CD4-positive, alpha-beta T cell treated with Interleukin-21 for 1 hour (primary cell): ENCODE measurements at places on chromosomes 2 and 18.

DNA sequence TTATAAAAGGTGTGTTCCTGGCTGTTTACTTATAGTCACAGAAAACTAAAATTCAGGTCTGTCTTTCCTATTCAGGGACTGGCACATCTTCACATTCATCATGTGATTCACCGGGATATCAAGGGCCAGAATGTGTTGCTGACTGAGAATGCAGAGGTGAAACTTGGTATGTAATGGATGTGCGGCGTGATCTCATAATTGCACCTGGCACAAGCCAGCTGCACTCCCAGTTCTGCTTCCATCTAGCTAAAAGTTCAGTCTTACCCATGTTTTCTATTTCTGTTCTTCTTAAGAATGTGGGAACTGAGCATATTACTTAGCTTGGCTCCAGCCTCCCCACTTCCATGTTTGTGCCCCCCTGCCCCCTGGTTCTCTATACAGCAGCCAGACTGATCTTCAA, 131.9 kb downstream of the MAP4K4 start:
- no peak for DNase-seq

DNA sequence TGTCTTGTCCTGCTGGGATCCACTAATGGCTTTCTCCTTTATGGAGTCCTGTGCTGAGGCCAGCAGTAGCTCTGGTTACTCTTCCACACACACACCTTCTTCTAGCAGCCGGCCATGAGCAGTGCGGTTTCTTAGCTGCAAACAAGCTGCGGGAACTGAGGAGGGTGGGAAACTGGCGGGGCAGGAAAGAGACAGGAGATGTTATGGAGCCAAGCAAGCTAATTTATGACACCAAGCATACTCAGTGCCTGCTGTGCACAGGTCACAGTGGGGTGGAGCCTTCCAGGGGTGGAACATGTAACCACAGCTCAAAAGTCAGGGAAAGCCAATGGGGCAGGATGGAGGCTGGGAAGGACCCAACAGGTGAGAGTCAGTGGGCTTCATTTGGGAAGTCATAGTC, 180.8 kb downstream of the FAM210A start:
- no peak for DNase-seq

DNA sequence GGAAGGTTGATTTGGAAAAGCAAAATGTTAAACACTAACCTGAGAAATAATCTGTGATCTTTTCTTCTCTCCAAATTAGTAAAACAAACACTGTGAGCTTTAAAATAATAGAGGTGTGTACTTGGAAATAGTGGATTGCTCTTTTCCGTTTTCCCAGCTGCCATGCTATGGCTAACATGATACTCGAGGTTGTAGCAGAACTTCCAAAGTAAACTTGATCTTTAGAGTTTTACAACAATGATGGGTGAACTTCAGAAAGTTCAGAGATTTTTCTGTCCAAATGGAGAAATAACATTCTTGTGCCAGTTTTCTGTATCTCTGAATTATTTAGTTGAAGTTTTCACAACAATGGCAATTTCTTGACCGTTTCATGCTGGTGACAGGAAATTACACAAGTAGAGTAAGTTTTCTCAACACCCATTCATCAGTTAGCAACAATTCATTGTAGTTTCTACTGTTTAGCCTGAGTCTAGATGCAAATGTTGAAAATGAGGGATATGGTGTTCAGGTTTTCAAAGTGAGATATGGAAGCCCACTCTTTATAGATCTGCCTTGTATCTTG, 135.3 kb upstream of the CTAGE1 start:
- DNase-seq = no peak

GRCh38 chr18:12377556-12378197, 650 bp upstream of the AFG3L2 start:
- no peak for DNase-seq

DNA sequence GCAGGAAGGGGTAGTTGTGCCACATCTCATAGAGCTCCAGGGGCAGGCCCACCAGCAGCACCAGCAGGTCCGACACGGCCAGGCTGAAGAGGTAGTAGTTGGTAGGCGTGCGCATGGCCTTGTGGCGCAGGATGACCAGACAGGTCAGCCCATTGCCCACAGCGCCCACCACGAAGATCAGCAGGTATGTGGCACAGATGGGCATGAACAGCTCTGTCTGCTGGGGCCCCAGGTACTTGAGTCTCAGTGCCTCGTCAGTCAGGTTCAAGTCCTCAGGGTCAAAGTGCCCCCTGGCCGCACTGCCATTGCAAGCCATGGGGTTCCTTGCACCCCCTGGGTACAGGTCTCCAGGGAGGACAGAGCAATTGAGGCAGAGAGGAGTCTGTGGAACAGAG, 1.6 kb downstream of the NMUR1 start:
- no peak for DNase-seq

GRCh38 chr2:43059183-43059897, 167.1 kb downstream of the ZFP36L2 start:
- DNase-seq = peak; percentile 56

DNA sequence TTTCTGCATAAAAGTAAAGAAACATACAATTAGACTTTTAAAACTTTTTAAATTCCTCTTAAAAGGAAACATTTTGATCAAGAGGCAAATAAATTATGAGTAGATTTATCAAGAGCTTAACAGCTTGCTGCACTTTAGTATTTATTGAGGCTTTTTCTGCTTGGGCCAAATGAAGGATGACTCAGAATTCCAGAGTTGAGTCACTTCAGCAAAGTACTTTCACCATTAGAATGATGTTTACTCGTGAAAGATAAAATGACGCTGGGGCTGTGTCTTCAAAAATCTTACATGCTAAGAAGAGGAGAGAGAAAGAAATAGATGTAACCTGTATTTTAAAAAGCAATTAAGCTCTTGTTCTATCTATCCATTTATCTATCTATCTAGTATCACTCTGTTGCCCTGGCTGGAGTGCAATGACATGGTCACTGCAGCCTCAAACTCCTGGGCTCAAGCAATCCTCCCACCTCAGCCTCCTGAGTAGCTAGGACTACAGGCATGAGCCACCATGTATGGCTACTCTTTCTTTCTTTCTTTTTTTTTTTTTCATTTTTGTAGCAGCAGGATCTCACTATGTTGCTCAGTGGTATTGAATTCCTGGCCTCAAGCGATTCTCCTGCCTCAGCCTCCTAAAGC, 75.3 kb upstream of the RIOK3 start:
- no peak for DNase-seq

DNA sequence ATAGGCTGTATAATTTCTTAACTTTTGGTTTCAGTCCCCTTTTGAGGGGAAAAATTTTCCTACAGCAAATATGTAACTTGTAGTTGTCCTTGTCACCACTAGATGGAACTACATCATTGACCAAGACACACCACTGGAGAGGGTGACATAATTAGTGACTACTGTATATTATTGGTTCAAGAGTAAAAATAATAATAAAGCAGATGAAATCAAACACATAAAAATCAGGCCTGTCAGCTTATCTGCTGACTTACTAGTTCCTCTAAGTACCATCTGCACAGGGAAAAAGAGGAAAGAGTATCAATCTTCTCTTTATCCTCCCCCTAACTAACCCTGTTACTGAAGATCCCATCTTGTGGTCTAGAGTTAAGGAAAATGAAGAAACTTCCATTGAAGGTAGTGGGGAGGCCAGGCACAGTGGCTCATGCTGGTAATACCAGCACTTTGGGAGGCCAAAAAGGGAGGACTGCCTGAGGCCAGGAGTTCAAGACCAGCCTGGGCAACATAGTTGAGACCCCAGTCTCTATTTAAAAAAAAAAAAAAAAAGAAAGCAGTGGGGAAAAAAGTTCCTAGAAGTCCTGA, 29.6 kb upstream of the ENOSF1 start:
- peak; percentile 67 for DNase-seq

DNA sequence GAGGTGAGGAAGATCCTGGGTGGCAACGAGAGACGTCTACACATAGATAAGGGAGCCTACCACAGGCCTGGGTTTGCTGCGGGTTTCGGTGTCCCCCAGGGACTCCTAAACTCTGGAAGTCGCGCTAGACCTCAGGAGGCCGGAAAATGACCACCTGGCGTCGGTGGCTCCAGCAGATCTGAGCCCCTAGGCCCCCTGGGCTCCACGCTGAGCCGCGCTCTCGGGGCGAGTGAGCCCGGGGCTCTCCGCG, 987 bp upstream of the DLX1 start:
- no peak for DNase-seq

GRCh38 chr2:27118525-27119329, at the start of gene CGREF1:
TSS of gene CGREF1 (minus strand) at chr2:27119128. CDS start at chr2:27104366, 14,762 bp downstream.
- peak; percentile 9 for DNase-seq
